Fibroblast of gingiva (primary cell): ENCODE measurements at places on chromosomes 2 and 18.
A peak's percentile ranks its signal among the peaks of the same experiment; 100 is the strongest.

DNA sequence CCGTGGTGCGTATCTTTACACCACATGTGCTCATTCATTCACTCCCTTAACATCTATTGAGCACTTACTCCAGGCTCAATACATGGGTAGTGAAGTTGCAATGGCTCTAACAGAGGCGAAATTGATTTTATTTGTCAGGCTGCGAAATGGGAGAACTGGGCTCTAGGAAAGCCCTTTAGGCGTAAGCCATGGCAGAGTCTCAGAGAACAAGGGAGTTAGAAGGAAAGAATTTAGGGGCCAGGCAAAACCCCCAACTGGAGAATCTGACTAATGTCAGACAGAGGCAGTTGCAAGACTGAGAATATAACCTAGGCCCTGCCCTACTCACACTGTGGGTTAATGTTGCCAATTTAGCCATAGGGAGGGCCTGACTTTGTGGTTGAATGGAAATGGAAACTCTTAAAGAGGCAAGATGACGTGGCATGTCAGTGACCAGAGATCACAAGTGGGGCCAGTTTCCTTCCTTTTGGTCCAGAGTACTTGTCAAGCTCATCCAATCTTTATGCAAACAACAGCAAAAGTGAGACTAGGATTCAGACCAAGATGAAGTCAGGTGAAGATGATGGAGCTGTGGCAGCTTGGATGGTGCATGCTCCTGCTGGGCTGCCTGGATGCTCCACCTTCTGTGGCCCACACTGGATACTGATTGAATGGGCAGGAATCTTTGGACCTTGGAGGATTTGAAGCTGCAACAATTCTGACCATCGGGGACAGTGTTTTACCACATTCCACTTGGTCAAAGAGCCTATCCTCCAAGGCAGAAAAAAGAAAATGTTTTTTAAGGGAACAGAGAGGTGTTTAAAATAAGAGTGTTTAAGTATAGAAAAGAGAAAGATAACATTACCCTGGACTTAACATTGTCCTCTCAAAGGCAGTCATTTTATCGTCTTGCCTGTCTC is 92.2 kb downstream of the CAPN13 start:
- no peak for DNase-seq

GRCh38 chr18:45275367-45276113 is 339.7 kb upstream of the SLC14A2 start:
- peak; percentile 27 for DNase-seq

GRCh38 chr2:178874529-178875240 is 67.5 kb upstream of the TTN start:
- no peak for DNase-seq

DNA sequence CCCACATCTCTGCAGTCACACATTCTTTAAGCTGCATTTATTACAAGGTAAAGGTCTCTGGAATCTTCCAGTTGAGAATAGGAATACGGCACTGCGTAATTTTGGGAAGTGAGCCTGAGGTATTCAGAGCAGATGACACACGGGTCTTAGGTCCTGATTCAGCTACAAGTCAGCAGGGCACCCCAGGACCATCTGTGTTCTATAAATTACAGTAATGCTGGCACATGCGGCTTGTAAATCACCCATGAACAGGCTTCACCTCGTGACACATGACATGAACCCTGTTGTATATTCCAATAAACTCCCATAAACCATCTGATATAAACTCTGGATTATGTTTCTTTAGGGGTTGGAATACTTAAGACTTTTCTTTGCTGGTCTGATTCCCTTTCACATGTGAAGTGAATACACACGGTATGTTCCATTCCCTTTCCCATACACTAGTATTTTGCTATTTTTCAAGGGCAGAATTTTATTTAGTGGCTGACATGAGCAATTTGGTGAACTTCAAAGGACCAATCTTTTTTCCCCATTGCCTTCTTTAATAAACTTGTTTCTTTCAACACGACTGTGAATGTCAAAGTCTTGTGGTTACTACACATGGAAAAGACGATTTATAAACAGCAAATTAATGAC is 298.6 kb downstream of the MEIS1 start:
- no peak for DNase-seq

GRCh38 chr2:38154395-38154794 is 78.4 kb upstream of the CYP1B1 start:
- peak; percentile 59 for DNase-seq

- no peak for DNase-seq
Observed at GRCh38 chr2:222598611-222599010, 57.3 kb downstream of the FARSB start.

DNA sequence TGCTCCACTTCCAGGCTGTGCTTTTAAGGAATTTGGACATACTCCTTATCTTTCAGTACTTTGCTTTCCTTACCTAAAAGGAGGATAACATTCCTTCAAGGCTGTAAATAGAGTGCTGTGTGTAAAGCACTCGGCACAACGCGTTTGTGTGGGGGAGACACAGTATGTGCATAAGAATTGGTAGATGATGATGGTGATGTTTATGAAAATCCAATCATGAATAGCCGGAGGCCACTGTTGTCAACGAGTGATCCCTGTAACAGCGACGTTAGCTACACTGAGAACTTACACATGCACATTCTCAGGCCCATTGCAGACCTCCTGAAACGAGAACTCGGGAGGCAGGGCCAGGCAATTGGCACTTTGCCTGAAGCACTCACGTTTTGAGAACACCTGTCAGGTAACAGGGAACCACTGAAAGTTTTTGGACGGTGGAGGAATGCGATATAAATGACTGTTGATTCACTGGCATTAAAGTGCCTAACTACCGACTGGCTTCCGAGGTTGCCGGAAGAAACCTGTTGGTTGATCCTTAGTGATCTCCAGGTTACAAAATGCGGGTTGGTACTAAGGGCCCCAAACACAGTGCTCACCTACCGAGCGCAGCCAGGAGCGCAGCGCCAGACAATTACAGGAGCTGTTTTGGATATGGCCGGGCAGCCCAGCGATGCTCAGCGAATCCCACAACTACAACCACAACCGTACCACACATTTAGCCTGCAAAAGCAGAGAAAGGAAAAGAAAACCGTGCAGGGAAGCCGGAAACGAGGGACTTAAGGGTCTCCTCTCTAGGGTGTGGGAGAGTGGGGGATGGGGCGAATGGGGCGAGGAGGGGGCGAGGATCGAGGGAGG is 1.0 kb upstream of the MAP4K4 start:
- DNase-seq = no peak

GRCh38 chr18:62767321-62767720 is 52.0 kb downstream of the PHLPP1 start:
- peak; percentile 24 for DNase-seq

- peak; percentile 61 for DNase-seq
Observed at GRCh38 chr2:28004086-28004485, 113.6 kb downstream of the BABAM2 start.

GRCh38 chr2:132757002-132757589 is 87.1 kb upstream of the LYPD1 start:
- DNase-seq = no peak

DNA sequence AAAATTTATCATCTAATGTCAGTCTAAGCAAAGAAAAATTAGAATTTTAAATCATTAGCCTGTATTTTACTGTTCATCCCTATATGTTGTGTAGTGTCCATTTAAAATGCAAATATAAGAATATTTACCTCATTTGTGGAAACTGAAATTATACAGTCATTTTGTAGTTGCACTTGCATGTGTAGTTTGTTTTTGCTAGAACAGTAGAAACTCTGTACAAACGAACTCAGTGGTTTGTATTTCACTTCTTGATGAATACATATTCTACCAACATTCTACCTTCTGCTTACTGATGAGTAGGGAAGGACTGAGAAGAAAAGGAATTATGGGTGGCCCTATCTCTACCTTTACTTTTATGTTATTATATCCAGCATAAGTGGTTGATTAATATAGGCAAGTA is 29.7 kb downstream of the BMPR2 start:
- DNase-seq = no peak

DNA sequence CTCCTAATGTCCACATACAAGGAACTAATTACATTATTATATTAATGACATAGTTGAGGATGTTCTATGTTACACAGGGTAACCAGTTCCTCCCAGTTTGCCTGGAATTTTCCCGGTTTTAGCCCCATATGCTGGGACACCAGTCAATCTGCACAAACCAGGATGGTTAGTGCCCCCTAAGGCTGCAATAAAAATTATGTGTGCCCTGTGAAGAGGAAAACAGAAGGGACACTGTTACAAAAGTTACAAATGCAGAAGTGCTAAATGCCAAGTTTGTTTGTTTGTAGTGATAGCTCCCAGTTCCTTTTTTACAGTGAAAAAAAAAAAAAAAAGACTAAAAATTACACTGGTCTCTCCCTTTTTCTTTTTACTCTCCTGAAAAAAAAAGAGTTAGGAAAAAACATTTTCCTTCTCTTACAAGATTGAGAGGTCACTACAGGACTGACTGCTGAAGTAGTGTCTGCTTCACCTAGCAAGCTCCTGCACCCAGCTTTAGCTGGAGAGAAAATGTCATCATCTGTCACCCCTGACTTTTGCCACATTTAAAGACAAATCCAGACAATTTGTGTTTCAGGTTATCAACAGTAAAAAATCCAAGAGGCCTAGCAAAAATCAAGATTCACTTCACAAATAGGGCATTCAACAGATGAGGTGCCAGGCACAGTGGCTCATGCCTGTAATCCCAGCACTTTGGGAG is 3.2 kb downstream of the ANKRD44 start:
- DNase-seq = no peak

DNA sequence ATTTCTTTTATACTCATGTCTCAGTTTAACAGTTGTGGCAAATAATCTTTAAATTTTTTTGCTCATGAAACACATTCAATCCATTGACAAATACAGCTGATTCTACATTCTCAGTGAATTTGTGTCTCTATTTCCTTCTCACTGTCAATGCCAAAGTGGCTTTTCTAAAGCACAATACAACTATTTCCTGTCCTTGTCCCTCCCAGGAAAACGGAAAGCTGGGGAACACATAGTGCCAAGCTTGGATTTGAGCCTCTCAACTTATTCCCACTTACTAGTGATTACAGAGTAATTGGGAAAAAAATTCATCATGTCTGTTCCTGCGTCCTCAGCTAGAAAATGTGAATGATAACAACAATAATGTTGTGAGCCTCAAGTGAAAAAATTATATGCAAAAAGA is 899.7 kb upstream of the CDH2 start:
- DNase-seq = no peak

GRCh38 chr2:8258406-8258805 is 423.4 kb upstream of the ID2 start:
- no peak for DNase-seq

- peak; percentile 57 for DNase-seq
Observed at GRCh38 chr2:227687189-227687588, 20.6 kb downstream of the SCYGR5 start.

DNA sequence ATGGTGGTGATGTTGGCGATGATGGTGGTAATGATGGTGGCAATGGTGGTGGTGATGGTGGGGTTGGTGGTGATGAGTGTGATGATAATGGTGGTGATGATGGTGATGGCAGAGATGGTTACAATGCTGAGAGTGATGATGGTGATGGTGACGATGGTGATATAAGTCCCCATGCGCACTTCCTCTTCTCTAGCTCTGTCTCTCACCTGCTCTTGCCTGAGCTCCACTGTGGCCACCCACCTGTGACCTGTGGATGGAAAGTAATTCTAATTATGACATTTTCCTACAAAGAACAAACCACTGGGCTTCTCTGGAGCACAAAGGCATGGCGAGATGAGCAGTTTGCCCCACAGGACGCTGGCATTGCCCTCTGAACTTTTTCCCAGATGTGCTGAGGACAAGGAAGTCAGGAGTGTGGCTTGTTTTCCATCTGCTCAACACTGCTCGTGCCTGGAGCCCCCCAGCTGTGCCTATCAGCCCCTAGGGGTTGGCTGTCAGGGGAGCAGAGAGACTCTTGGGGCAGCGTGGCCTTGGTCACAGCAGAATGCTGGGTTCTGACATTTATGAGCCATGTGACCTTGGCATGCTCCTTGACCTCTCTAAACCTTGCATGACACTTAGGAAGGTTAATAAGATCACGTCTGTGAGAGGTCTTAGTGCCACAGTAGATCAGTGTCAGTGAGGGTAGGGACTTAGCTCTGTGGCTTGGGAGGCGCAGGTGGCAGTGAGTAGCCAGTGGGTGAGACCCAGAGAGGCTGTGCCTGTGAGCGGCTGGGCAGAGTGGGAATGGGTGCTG is 68.4 kb downstream of the RRM2 start:
- DNase-seq = no peak

GRCh38 chr2:73832930-73833329 is 4.2 kb downstream of the STAMBP start:
- peak; percentile 69 for DNase-seq

DNA sequence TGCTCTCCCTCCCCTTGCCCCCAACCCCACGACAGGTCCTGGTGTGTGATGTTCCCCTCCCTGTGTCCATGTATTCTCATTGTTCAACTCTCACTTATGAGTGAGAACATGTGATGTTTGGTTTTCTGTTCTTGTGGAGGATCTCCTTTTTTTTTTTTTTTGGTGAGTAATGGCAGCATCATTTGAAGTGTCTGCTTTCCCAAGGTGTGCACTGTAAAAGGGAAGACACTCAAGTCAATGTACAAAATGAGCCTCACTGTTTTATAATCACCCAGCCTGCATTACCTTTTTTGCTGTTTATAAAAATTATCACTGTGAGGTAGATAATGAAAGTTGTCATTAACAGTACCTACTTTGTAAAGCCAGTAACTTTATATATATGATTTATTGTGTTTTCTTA is 56.9 kb downstream of the INSIG2 start:
- DNase-seq = no peak

DNA sequence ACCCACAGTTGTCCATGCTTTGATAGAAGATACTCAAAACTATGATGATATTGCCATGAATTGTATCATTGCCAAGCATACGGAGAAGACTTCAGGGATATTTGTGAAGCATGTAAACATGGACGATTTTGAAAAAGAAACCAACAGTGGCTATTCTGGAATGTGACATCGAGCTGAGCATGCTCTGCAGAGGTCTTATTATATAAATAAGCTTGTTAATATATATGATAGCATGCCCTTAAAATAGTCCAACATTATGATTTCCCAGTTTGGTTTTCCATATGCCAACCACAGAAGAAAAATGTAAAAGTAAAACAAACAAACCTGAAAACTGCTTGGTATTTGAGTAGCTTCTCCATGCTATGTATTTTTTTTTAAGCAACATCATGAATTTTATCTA is 159.1 kb downstream of the LNPK start:
- peak; percentile 18 for DNase-seq

- DNase-seq = peak; percentile 42
Observed at GRCh38 chr2:147076634-147077033, 768.2 kb upstream of the ACVR2A start.

DNA sequence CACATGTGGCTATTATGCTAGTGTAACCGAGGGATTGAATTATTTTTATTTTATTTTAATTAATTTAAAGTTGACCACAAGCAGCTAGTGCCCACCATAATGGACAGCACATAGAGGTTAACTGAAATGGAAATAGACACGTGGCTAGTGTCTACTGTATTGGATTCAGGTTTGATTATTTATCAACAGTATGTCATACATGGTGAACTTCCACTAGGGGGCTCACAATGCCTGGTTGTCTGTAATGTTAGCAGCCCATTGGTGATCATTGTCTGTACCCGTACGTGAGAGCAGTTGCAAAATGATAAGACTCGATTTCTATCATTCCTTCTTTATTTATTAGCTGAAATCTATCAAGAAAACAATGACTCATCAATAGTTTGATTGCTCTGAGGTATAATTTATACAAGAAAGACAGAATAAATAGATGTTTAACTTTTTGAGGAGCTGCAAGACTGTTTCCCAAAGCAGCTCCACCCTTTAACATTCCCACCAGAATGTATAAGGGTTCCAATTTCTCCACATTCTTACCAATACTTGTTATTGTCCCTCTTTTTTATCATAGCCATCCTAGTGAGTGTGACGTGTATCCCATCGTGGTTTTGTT is 76.5 kb downstream of the CYBRD1 start:
- DNase-seq = peak; percentile 66

GRCh38 chr18:12046751-12047335 is 46.8 kb upstream of the ANKRD62 start:
- no peak for DNase-seq

GRCh38 chr2:166202778-166203177 is 75.0 kb upstream of the SCN1A start:
- DNase-seq = no peak
